Thoracic aorta (tissue), 2 donors: ENCODE measurements at places on chromosomes 12 and 14. TPM values are rescaled to one million over a fixed set of nuclear protein-coding genes. Genes with fewer than 3 reads are reported as not detected.

FAM90A1 gene
- not detected for total RNA-seq

DNA sequence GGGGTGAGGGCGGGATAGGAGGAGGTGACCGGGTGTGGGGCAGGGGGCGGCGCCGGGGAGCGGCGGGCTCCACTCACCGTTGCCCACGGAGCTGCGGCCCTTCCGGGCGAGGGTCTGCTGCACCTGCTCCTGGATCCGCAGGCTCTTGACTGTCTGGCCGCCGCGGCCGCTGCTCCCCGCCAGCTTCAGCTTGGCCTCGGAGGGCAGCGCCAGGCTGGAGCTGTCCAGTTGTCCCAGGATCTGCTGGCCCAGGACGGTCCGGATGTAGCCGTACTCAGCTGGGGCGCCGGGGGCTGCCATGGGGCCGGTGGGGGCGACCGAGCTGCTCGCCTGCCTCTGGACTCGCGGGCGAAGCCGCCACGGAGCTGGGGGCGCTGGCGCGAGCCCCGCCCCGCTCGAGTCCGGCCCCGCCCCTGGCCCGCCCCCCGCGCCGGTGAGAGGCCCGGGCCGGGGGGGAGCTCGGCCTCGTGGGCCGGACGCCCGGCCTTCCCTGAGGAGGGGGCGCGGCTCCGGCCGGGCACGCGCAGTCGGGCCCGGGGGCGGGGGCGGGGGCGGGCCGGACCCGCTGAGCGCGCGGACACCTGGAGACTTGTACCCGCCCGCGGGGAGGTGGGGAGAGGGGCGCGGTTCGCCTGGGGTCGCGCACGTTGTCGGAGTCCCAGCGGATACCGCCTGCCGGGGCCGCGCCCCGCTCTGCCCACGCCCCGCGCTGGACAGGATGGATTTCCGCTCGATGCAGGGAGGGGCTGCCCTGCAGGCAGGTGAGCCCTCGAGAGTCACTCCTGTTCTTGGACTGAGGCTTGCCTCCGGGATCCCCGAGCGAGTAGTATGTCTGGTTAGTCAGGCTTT lies at the start of gene PKP2:
PKP2 (minus strand) TSS at position 346 of the 849 bp plus-strand sequence; CDS start at position 300, 46 bp downstream.
- no peak within 1 kb of the TSS for H3K27ac ChIP-seq
- no peaks in the 10 kb centered on the region for H3K36me3 ChIP-seq
- peak within 1 kb of the TSS; percentile 68 for H3K4me3 ChIP-seq
- peaks cover 6% of the 10 kb centered on the region for H3K27me3 ChIP-seq

CNOT2 gene
- total RNA-seq = 111 TPM

- no peak overlapping the region for H3K27ac ChIP-seq
- no peak for DNase-seq
- no peaks in the 10 kb centered on the region for H3K36me3 ChIP-seq
- no peaks in the 10 kb centered on the region for H3K4me1 ChIP-seq
These were observed 184.8 kb downstream of the SPTSSA start for GRCh38 chr14:34277191-34277590.

- peak overlapping the region; percentile 54 for H3K27ac ChIP-seq
- DNase-seq = no peak
- H3K36me3 ChIP-seq = no peaks in the 10 kb centered on the region
- H3K4me3 ChIP-seq = no peak overlapping the region
- peaks cover 65% of the 10 kb centered on the region for H3K4me1 ChIP-seq
These were observed 289.1 kb downstream of the CACNA1C start for GRCh38 chr12:2341871-2342270.

KRT7 gene
- 24.1 TPM for total RNA-seq

ART4 gene
- total RNA-seq = 38.0 TPM

DNA sequence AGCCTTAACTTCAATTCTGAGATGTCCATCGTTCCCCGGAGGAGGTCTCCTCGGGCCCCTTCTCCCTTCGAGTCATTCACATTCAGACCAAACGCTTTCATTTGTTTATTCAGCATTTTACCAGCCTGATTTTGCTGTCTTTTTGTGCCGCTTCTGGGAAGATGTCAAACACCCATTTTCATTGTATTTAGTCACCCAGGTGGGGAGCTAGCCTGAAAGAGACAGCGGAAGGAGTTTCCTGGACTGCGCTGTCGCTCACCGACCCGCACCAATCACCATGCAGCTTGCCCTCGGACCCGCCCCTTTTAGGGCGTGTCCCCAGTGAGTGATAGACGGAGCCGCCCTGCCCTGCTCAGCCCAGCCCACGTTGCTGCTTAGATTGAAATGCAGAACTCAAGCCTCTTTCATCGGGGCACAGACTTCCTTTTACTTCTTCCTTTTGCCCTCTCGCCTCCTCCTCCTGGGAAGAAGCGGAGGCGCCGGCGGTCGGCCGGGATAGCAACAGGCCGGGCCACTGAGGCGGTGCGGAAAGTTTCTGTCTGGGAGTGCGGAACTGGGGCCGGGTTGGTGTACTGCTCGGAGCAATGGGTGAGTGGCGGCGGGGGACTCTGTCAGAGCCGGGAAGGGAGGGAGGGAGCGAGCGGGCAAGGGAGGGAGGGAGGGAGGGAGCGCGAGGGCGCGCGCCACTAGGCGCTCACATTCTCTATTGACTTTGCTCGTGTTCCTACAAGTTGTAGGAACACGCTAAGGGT lies at the start of gene PAX9:
PAX9 (plus strand) TSS at position 355 of the 752 bp plus-strand sequence; CDS start at position 585, 230 bp downstream.
- DNase-seq = no peak
- no peaks in the 10 kb centered on the region for H3K36me3 ChIP-seq
- peaks cover 62% of the 10 kb centered on the region for H3K4me1 ChIP-seq
- H3K27me3 ChIP-seq = peaks cover 32% of the 10 kb centered on the region
- peak within 1 kb of the TSS; percentile 74 for H3K4me3 ChIP-seq

RTN1 gene
- 129 TPM for total RNA-seq

LRIG3 gene
- 34.4 TPM for total RNA-seq

DNA sequence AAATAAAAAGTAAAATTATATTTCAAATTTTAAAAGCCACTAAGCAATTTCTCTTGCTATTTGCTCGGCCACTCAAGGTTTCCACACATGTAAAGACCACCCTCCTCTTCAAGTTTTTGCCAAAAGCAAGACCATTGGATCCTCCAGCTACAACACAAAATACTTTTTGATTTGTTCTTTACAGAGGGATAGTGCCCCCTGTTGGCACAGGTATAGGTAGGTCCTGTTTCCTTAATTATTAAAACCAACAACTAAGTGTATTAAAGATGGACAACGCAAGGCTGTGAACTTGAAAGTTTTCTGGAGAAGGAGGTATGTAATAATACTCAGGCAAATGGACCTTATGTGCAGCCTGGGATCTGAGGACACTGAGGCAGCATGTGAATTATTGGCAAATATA lies 23.8 kb downstream of the ATP6V1D start:
- no peaks in the 10 kb centered on the region for H3K4me1 ChIP-seq
- no peak for DNase-seq
- H3K27me3 ChIP-seq = no peaks in the 10 kb centered on the region
- no peak overlapping the region for H3K27ac ChIP-seq
- H3K4me3 ChIP-seq = no peak overlapping the region

ARG2 gene
- 2.8 TPM for total RNA-seq

DNA sequence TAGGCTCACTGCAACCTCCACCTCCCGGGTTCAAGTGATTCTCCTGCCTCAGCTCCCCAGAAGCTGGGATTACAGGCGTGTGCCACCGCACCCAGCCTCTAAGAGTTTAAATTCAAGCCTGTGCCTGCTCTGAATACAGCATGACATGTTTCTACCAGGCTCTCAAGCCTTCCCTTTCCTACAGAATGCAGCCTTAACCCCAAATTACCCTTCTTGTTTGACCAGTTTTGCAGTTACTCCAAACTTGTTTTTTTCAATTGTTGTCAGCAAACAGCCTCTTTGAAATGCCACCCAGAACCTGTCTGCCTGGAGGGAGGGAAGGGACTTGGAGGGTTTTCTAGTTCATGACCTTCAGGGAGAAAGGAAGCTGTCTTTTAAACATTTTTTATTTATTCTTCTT lies 15.4 kb downstream of the GLTP start:
- H3K27ac ChIP-seq = no peak overlapping the region
- DNase-seq = no peak
- H3K4me1 ChIP-seq = peaks cover 24% of the 10 kb centered on the region
- H3K4me3 ChIP-seq = no peak overlapping the region
- H3K36me3 ChIP-seq = peaks cover 6% of the 10 kb centered on the region

CISTR gene
- not detected for total RNA-seq

DNA sequence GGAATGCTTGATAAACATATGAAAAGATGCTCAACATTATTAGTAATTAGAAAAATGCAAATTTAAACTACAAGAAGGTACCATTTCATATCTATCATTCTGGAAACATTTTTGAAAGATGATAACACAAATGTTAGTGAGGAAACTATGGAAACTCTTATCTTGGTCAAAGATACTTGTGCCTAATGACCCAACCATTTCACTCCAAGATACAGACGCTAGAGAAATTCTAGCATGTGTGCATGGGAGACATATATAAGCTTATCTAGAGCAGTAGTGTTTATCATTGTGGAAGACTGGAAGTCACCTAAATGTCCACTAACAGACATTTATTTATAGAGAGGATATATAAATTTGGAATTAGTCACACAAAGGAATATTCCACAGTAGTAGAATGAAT lies 143.1 kb upstream of the HMGA2 start:
- no peak overlapping the region for H3K27ac ChIP-seq
- DNase-seq = no peak
- H3K36me3 ChIP-seq = no peaks in the 10 kb centered on the region
- H3K4me3 ChIP-seq = no peak overlapping the region

SLIRP gene
- total RNA-seq = 347 TPM

DNA sequence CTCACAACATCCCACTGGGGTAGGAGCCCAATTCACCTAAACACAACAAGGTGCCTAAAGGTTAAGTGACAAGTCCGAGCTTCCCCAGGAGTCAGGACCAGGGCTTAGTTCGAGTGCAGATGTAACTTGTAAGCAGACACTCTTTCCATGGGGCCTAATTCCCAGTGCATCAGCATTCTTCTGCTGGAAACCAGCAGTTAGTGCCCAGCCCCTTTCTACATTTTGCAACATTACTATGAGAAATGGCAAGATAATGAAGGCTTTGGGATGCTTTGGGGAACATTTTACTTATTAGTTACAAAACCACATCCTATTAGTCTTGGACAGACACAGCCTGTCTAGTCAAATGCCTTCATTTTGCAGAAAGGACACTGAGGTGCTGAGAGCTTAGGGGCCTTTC lies 179.8 kb downstream of the CALM1 start:
- DNase-seq = no peak
- no peaks in the 10 kb centered on the region for H3K36me3 ChIP-seq
- H3K4me1 ChIP-seq = no peaks in the 10 kb centered on the region
- H3K27ac ChIP-seq = no peak overlapping the region
- H3K27me3 ChIP-seq = no peaks in the 10 kb centered on the region

DNA sequence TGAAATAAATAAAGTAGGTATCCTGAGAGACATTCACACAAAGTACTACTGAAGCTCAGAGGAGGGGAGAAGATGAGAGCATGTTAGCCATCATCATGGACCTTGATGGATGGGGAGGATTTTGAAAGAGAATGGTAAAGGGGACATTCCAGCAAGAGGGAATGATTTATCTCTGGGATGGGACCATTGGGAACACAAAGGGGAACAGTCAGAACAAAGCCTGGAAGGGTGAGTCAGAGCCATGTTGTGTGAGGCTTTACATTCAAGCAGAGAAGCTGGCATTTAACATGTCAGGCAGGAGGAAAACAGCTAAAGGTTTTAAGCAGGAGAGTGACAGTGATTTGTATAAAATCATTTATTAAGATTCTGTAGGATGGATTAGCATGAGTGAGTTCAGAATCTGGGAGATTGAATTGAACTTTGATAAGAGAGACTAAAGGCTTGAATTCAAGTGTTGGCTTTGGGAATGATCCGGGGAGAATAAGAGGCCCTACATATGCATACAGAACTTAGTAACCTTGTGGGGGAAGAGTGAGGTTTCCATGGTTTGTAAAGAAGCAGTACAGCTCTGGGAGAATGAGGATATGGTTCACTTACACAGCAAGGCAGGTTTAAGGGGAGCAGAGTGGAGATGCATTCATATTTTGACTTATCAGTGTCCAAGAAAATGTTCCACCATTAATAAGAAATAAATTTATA lies 174.4 kb downstream of the SYT10 start:
- H3K27me3 ChIP-seq = no peaks in the 10 kb centered on the region
- no peaks in the 10 kb centered on the region for H3K36me3 ChIP-seq
- no peak overlapping the region for H3K27ac ChIP-seq
- no peak overlapping the region for H3K4me3 ChIP-seq
- DNase-seq = no peak
